Activated T-helper 1 cell treated with Interleukin-2 at 50 U/mL for 16 hours (primary cell): ENCODE measurements at places on chromosomes 6 and 20.

DNA sequence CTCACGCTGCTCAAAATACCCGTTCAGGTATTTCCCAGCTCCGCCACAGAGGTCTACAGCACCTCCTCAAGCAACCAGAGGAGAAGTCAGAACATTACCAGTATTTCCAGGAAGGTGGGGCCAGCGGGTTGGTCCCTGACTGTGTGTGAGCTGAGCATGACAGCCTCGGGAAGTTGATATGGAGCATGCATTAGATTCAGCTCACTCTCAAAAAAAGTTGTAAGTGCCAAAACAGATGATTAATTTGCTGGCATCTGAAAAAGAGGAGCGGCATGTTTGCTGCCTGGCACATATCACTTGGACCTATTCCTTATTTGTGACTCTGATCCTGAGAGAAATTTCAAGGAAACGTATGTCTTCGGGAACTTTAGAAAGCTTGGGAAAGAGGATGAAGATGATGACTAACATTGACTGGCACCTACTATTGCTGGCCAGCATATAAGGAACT, 32.3 kb downstream of the ELOVL2 start:
- DNase-seq: no peak

- no peak for DNase-seq
These were observed 289.4 kb upstream of the SASH1 start for GRCh38 chr6:148053209-148053608.

- DNase-seq: no peak
These were observed 5.3 kb upstream of the PM20D2 start for GRCh38 chr6:89140347-89141156.

DNA sequence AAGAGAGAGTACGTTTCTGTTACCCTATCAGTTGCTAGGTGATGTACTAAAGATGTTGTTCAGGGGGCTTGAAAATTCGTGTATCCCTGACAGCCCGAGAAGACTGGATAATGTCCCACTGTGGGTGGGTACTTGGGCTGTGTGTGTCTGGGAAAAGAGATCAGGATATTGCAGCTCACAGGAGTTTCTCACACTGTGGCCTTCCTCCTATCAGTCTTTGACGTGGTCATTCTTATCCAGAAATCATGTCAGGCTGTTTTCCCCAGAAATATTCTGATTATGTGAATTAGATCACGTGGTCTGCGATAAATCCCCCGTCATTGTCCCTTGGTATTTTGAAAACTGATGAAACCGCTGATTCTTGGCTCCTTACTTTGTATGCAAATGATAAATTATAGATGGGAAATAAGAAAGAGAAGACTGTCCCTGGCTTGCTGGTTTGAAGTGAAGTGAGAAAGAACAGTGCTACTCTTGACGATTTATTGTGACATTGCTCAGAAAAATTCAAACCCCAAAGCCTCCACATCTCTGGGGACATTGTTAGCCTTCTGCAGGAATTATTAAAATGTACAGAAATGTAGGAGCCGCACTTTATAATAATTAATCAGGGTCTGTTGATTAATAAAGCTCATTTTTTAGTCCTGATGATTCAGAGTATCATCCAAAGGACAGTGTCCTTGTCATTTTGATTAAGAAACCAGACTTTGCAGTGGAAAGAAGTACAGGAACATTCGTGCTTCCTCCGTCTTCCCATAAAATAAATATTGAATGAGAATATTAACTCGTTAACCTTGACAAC, 167.5 kb upstream of the TSHZ2 start:
- no peak for DNase-seq

- DNase-seq: no peak
These were observed 30.2 kb downstream of the GCLC start for GRCh38 chr6:53514677-53515076.

DNA sequence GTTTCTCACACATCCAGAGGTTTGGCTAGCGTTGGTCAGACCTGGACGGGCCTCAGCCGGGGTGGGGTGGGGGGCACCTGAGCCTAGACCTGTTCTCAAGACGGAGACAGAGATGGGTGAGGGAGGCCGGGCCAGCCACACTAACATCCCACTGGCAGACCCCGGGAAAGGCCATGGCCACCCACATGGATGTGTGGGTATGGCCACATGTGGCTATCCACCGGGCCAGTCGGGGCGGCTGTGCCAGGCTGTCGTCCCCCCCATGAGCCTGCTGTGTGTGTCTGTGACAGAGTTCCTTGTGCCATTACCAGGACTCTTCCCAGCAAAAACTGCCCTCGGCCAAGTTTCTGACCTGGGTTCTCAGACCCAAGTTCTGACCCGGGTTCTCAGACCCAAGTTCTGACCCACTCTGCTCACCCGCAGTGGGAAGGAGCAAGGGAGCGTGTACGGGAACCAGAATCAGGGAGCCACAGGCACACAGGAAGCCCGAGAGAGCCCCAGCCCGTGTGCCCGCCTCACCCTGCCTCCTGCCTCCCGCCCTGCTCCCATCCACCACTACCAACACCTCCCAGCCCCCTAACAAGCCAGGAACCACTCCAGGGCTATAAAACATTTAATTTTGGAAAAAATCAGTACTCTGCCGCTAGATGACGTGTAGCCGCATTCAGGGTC, 255.5 kb downstream of the TAF4 start:
- no peak for DNase-seq

GRCh38 chr20:33284937-33285336, 1.9 kb downstream of the BPIFB1 start:
- no peak for DNase-seq

DNA sequence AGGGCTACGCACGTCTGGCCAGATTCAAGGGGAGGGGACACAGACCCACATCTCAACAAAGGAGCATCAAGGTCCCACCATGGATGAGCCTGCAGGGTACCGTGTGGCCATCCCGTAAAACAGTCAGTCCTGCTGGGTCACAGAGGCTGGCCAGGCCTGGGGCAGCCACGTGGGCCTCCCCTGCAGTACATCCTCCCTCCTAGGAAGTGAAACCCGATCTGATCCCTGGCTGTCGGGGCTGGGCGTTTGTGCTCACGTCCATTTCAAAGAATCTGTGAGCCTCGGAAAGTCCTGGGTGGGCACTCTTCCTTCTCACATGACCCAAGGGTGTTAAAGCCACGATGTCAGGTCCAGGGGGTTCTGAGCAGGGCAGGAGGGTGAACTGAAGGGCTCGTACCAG, 14.3 kb downstream of the SULF2 start:
- no peak for DNase-seq

DNA sequence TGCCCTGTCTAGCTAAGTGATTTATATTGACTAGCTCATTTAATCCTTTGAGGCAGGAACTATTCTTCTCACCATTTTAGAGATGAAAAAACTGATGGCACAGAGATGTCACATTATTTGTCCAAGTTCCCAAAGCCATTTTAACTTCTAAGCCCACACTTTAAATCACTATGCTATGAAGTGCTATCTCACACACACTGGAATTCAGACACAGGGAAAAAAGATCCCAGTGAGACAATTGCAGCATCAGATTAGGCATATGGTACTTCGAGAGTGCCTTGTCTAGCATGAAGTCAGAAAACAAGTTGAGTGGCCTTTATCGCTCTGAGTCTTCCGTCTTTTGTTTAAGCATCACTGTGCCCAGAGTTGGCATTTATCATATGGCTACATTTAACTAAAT, 54.1 kb upstream of the PDE7B start:
- DNase-seq: no peak

GRCh38 chr6:27879837-27880236, 32.4 kb downstream of the OR2B2 start:
- DNase-seq: no peak

- DNase-seq: no peak
These were observed 23.3 kb downstream of the OR5V1 start for GRCh38 chr6:29345380-29345779.

- no peak for DNase-seq
These were observed 19.8 kb downstream of the FKBP5 start for GRCh38 chr6:35668744-35669450.

DNA sequence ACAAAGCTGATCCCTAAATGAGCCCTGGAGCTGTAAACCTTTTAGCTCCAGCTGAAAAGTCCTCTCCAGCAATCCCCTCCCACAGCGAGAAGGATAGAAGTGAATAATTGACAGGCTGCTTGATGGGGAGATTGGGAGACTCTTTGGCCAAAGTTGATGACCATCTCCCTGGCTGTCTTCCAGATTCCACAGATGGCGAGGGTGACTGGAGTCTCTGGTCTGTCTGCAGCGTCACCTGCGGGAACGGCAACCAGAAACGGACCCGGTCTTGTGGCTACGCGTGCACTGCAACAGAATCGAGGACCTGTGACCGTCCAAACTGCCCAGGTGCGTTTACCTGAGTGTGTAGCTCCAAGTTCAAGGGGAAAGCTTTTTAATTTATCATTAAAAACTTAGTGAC, 67.3 kb downstream of the ISM1 start:
- DNase-seq: no peak

GRCh38 chr6:15276036-15276985, 30.4 kb downstream of the JARID2 start:
- no peak for DNase-seq

- no peak for DNase-seq
These were observed 126.0 kb downstream of the RNASET2 start for GRCh38 chr6:166830185-166830890.

GRCh38 chr6:106553440-106553839, 75.9 kb downstream of the RTN4IP1 start:
- no peak for DNase-seq

GRCh38 chr6:75023634-75024033, 182.2 kb downstream of the COL12A1 start:
- DNase-seq: no peak

- no peak for DNase-seq
These were observed 7.5 kb downstream of the CEP57L1 start for GRCh38 chr6:109102762-109103161.

DNA sequence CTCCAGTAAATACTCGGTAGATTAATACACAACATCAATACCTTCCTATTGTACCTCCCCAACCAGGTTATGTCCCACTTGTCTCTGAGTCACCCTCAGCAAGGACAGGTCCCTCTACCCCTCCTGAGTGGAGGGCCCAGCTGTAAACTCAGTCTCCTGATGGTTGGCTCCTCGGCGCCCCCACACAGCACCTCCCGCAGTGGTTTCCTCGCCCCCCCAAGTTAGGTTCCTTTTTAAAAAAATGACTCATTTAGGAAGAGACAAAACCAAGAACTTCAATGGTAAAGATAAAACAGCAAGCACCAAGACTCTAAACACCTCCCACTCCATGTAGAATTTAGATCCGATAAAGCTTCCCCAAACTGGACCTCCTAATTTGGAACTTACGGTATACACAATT, 83.5 kb downstream of the TRERF1 start:
- peak; percentile 32 for DNase-seq

DNA sequence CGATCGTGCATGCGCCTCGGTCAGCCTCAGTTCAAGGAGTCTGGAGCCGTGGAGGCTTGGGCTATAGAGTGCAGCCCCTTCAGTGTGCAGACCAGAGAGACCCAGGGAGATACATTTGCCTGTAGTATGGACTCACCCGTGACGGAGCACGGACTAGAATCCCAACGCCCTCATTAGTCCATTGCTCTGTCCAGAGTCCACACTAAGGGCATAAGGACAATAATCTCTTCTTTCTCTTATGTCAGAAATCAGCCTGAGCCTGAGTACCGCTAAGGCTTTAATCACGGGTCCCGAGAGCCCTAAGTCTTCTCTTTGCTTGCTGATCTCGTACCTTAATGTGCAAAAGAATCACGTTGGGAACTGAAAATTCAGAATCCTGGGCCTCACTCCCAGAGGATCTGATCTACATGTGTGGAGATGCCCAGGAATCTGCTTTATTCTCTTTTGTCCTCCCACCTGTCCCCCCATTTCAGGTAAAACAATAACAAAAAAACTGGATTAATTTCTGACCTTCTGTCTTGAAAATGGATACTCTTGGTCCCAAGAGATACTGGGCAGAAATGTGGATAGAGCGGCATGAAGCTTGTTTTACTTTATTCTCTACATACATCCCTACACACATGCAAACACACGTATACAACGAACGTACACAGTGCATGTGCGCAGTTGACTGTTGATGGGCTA, 671 bp downstream of the BPHL start:
- DNase-seq: no peak

GRCh38 chr6:107599043-107599442, 109.1 kb downstream of the SOBP start:
- no peak for DNase-seq

GRCh38 chr6:159053781-159054398, 9.1 kb upstream of the TAGAP start:
- DNase-seq: no peak

GRCh38 chr6:93393554-93394074, 25.7 kb downstream of the EPHA7 start:
- DNase-seq: no peak

DNA sequence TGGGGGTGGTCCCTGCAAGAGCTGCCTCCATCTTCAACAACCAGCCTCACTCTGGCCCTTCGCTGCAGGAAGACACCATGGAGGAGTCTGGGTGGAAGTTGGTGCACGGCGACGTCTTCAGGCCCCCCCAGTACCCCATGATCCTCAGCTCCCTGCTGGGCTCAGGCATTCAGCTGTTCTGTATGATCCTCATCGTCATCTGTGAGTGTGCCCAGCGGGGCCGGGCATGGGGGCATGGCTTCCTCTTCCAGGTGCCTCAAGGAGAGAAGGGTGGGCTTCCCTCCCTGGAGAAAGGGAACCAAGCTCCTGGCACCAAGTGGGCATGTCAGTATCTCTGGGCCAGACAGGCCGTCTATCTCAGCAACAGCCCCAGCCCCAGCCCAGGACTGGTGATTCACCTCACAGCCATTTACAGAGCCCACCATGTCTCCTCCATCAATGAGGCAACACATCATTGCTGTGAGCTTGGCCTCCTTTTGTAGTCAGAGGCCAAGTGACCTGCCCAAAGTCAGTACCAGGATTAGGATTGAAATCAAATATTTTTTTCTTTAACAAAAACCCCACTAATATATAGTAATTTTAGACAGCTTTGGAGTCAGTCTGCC, 40.2 kb downstream of the TM9SF4 start:
- no peak for DNase-seq

GRCh38 chr20:54704032-54704635, 228.7 kb downstream of the DOK5 start:
- DNase-seq: no peak

DNA sequence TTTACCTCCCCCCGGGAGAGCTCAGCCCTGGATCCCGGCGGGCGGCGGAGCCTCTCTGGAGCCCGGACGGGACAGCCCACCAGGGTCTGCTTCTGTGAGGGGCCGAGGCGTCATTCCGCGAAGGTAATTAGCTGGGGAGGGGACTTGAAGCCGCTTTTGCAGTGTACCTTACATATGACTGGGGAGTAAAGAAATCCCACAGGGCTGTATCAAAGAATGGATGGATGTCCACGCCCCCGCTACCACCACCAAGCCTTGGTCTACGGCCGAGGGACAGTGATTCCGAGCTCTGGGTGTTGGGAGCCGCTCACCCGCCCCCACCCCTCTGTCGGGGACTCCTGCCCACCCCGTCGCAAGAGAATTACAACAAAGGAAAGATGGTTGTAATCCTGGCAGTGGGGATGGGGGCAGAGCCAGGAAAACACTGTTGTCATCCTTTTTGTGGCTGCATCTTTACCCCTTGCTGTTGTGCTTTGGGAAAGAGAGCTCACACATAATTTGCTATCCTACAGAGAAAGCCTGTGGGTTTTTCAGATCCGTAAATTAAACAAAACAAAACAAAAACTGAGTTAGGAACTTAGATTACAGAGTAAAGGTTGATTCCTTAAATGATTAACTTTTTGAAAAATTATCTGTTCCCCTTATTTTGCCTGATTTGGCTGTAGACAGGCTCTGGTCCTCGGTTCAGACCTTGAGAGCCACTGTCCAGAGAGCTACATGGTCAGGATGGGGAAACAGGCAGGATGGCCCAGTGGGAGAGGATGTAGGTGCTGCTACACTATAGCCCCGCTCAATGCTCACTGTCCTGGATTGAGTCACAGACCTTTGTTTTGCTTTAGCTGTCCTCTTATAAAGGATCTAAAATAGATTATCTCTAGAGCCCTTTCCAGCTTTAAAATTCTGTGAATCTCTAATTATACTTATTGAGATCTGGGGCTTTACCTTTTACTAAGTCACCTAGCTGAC, 997 bp upstream of the FBXO30 start:
- DNase-seq: no peak
